ENCODE measurements at places on chromosomes 2 and 18.
A peak's percentile ranks its signal among the peaks of the same experiment; 100 is the strongest.

GRCh38 chr2:170320948-170321347 is 143.0 kb downstream of the MYO3B start:
- DNase-seq = no peak

GRCh38 chr2:10360850-10361588 is 58.3 kb downstream of the HPCAL1 start:
- DNase-seq = no peak

DNA sequence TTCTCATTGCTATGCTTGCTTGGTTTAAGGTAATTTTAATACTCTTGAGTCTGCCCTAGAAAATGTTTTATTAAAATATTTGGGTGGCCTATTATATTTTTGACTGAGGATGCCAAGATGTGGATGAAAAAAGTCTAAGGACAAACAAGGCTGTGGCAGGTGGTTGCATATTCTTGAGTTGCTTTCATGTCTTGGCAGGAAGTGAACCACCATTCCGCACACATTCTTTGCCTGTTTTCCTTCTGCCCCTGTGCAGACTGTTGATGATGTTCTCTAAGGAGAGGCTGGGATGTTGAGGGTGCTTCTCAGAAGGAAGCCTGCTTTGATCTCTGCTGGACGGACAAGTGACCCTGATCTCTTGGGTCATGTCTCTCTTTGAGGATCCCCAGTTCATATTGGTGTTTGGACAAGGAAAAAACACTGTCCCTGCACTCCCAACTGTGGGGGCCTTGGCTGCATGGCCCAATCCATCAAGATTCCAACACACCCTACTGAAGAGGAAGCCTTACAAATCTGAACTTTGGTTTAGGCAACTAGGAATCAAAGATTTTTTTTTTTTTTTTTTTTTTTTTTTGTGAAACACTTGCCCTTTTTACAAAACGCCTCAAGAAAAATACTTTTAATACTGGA is 45.0 kb upstream of the CD28 start:
- DNase-seq = no peak

DNA sequence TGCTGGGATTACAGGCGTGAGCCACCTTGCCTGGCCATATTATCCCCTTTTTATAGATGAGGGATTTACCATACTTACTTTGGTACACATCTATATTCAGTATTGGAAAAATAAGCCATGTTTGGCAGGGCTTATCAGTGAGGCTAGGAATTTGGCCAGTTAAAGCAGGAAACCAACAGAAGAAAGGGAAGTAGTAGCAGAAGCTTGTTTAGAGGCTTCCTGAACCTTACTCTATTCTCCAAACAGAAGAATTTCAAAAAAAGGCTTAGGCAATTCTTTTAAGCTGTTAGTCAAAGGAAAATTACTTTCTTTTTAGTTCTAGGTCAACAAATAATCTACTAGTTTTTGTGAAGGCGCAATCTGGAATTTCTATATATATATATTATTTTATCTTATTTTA is 3.2 kb upstream of the GLS start:
- DNase-seq = no peak

GRCh38 chr2:112542984-112543661 is 858 bp downstream of the POLR1B start:
- peak; percentile 37 for DNase-seq

GRCh38 chr2:56784046-56784445 is 600.3 kb downstream of the CCDC85A start:
- no peak for DNase-seq

DNA sequence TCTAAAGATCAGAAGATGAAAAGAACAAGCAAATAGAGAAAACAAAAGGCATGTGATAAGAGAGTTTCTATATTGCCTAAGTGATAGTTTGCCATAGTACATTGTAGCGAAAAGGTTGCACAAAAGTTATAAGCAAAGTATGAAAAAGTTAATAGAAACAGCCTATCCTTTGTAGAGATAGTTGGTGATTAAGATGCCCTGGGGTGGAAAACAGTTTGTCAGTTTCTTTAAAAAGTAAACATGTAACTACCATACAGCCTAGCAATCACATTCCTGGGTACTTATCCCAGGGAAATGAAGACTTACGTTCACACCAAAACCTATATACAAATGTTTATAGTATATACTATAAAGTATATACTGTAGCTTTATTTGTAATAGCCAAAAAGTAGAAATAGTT is 16.9 kb upstream of the DAPL1 start:
- DNase-seq = peak; percentile 69

DNA sequence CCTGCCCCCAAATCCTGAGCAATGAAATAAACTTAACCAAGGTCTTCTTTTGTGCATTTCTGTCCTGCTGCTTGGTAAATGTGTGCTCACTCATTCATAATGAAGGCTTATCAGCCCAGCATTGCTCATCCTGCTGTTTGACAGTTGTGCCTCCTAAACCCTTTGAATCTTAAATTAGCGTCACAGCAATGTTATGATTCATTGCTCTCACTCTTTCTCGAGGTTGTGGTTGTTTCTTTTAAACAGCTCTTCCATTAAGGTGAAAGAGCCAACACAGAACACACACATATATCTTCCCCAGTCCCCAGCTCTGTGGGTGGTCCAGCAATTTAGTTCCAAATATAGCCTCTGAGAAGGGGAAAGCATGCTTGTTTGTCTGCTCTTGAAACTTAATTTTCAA is 84.0 kb downstream of the EVA1A start:
- peak; percentile 73 for DNase-seq

DNA sequence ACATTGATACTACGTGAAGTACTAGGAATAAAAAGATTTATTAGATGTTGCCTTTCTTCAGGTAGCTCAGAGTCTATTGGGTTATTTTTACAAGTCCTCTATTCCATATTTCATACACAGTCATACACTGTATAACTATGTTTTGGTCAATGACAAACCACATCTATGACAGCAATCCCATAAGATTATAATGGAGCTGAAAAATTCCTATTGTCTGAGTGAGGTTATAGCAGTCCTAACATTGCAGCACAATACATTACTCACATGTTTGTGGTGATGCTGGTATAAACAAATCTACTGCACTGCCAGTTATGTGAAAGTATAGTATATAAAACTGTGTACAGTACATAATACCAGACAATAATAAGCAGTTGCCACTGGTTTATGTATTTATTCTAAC is 595.1 kb downstream of the MBD2 start:
- no peak for DNase-seq

DNA sequence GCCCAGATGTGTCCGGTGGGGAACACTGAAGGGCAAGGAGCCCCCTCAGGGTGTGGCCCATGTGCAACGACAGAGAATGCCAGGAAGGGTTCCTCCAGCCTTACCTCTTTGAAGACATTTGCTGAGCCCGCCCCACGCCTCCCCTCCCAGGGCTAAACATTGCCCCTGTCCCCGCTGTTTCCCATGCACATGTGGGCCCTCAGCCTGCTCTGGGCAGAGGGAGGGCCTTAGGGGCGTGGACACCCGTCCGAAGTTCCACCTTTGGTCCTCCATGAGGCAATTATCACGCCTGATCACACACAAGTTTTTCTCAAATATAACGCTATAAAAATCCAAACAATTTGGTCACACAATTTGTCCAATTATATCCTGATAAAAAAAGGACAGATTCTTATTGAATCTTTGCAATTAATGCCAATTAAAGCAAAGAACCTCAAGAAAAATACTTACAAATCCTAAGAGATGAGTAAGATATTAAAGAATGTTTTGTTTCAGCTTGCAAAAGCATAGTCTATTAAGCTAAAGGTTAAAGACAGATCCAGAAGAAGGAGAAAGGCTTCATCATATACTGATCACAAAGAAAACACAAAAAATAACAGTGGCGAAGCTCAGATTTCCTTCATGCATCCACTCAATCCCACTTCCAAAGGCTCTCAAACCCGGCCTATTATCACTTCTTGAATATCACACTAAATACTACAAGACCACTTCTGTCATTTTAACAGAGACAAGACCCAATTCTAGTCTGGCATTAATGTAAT is 55.2 kb upstream of the LDLRAD4 start:
- DNase-seq = no peak

GRCh38 chr2:124320051-124320688 is 295.1 kb downstream of the CNTNAP5 start:
- no peak for DNase-seq

DNA sequence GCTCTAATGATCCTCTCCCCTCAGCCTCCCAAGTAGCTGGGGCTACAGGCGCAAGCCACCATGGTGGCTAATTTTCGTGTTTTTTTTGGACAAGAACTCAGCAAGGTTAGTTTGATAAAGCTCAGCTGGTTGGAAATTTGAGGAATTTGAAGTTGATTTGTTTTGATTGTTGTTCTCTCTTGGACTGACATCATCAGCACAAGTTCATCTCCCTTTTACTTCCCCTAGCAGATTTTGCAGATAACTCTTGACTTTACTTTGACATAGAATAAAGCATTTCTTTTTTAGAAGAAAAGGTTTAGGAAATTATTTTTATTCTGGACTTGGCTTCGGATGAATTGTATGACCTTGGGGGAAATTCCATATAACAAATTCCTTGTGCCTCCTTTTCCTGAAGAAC is 74.9 kb upstream of the DLX2 start:
- DNase-seq = no peak

DNA sequence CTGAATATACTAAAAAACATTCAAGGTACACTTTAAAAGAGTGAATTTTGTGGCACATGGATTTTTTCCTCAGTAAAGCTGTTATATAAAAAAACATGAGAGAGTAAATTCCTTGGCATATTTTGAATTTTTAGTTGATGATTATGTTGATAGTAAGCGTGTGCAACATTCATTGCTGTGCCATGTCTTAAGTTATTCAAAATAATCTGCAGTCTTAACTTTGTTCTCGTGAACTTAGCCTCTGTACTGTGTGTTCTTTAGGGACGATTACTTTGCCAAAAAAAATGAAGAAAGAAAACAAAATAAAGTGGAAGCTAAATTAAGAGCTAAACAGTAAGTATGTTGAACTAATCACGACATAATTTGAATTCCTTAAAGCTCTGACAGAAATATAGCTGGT is 9.6 kb downstream of the SSB start:
- no peak for DNase-seq

DNA sequence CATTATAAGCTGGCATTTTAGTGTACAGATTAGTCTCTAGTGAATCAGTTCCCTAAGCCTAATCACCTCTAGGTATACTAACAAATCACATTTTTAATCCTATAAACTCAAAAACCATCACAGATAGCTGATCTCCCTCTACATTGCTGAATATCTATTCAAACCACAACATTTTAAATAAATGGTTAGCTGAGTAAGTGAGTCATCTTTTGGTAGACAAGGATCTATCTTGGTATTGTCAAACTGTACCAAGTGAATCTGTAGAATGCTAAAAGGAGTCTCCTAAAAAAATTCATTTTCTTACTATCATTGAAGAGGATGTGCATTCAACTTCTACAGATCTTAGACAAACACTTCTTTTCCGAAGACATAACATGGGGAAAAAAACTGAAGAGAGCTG is 40.7 kb downstream of the INO80D start:
- DNase-seq = no peak
